T-helper 9 cell (primary cell): ENCODE measurements at places on chromosomes 5 and 9.

GRCh38 chr9:112605518-112605917, 112.4 kb downstream of the INIP start:
- DNase-seq = no peak

DNA sequence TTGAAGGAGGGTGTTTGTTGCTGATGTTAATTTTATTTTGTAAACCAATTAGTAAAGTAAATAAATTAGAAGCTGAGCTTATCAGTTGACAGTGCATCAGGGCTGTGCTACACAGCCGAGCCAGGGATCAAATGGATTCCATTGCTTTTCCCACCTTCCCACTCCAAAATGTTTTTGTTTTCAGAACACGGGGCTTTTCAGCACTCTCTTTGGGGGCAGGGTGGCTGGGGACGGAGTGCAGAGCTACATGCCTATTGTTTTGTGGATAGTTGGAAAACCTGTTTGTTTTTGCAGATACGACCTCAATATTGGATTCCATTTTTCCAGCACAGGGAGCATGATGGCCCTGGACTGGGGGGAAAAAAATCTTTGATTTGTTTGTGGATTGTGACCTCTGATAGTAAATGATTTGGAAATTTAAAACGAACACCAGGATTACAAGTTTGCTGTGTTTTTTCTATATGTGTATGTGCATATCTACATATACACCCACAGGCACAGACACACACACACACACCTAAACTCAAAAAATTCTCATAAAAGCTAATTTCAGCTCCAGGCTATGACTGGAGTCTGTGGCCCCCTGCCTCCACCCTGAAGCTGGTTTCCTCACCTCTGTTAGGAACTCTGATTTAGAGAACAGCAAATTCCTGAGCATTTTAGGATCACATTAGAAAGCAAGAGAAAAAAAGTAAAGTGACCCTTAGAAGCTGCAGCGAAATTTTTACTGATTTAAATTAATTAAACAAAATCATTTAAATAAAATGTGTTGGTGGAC, 371.7 kb upstream of the IRX2 start:
- DNase-seq = no peak

DNA sequence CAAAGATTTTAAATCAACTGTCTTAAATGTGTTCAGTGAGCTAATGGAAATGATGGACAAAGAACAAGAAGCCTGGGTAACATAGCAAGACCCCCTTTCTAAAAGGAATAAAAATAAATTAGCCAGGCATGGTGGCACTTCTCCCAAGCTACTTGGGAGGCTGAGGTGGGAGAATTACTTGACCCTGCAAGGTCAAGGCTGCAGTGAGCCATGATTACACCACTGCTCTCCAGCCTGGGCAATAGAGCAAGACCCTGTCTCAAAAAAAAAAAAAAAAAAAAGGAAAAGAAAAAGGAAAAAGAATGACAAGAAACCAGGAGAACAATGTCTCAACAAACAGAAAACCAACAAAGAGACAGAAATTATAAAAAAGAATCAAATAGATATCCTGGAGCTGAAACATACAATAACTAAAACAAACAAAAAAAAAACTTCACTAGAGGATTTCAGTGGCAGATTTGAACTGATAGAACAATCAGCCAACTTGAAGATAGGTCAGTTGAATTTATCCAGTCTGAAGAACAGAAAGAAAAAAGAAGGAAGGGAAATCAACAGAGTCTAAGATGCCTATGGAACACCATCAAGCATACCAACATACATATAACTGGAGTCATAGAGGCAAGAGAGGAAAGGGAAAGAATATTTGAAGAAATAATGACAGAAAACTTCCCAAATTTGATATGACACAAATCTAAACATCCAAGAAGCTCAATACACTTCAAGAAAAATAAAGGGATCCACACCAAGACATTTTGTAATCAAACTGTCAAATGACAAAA, 16.8 kb upstream of the SLC35D2 start:
- no peak for DNase-seq

- no peak for DNase-seq
Observed at GRCh38 chr5:144467792-144468191, 297.1 kb downstream of the KCTD16 start.

GRCh38 chr9:87812375-87813118, 70.1 kb upstream of the SPATA31E1 start:
- no peak for DNase-seq

- no peak for DNase-seq
Observed at GRCh38 chr9:22214021-22214420, 204.9 kb upstream of the CDKN2B start.

DNA sequence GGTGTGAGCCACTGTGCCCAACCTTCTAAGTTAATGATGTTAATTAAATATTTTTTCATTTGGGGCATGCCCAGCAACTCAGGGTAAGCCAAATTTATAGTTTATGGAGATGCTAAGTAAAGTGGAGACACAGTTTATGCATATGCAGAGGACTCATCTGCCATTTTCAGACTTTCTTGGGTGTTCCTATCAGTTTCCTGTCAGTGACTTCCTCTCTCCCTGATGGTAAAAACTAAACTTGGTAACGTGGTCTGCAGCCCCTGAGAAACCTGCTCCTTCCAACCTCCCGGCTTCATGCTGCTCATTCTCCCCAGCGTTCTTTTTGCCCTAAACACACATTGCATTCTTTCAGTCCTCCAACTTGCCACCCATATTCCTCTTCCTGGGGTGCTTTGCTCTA, 48.4 kb upstream of the TUT7 start:
- DNase-seq = no peak

DNA sequence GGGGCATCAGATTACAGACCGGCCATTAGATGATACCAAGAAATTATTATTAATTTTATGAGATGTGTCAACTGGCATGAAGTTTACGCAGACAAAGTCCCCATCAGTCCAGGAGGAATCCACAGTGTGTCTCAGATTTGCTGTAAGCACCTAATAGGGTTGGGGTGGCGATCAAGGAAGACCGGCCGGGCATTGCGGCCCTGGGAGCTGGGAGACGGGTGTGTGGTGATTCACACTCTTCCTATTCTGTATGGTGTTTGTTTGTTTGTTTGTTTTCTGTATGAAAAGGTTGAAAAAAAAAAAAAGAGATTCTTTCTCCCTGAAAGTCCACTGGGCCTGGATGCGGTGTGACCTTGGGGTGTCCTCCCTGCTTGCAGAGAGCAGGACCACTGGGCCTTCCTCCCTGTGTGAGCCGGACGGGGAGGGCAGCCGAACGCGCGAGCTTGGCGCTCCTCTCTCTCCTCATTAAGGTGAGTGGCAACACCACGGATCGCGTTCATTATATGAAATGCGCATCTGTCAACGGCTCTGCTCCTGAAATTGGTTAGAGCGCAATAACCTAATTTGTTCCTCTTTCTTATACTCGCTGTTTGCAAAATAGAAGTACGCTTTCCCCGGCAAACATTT, 15.1 kb downstream of the RASGEF1C start:
- DNase-seq = no peak

GRCh38 chr9:11182001-11182400, 569.2 kb upstream of the PTPRD start:
- DNase-seq = no peak

- no peak for DNase-seq
Observed at GRCh38 chr5:54552446-54552845, 34.9 kb downstream of the SNX18 start.

GRCh38 chr9:18452276-18452675, 21.7 kb upstream of the ADAMTSL1 start:
- no peak for DNase-seq

- no peak for DNase-seq
Observed at GRCh38 chr9:7536310-7536939, 263.2 kb downstream of the DMAC1 start.

DNA sequence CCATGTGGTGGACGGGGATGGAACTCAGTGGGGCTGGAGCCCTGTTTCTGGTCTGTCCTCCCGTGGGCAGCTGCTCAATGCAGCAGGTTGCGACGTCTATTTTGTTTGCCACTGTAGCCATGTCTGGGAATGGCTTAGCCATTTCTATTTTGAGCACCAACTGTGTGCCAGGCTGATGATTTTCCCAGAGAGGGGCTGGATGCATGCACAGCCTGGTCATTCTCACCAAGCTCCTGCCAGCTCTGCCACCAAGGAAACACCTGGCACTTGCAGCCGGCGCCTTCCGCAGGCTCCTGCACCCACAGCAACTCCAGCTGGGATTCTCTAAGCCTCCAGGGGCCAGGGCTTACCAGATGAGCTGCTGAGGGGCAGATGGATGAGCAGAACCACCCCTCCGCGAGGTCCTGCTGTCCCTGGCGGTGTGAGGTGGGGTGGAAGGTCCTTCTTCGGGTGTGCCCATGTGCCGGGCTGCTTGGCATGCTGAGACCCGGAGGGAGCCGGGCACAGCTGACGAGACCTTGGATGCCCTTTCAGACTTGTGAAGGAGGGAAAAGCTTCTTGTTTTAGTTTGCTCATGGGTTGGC, 151.2 kb downstream of the RXRA start:
- DNase-seq = no peak

DNA sequence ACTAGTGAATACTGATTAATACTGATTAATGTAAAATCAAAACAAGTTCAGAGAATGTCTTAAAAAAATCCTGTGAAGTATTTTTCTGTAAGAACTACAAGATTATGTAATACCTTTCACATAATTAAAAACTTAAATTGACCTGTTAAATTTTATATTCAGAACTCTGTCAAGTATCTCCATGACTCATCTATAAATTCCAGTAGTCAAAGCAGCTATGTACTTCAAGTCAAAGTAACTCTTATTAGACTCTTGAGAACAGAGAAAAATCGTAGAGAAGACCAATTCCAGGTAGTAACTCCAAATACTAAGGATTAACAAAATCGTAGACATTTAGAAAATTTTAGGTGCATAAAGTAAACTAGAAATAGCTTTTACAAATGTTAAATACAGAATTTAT, 77.1 kb downstream of the HOMER1 start:
- no peak for DNase-seq

DNA sequence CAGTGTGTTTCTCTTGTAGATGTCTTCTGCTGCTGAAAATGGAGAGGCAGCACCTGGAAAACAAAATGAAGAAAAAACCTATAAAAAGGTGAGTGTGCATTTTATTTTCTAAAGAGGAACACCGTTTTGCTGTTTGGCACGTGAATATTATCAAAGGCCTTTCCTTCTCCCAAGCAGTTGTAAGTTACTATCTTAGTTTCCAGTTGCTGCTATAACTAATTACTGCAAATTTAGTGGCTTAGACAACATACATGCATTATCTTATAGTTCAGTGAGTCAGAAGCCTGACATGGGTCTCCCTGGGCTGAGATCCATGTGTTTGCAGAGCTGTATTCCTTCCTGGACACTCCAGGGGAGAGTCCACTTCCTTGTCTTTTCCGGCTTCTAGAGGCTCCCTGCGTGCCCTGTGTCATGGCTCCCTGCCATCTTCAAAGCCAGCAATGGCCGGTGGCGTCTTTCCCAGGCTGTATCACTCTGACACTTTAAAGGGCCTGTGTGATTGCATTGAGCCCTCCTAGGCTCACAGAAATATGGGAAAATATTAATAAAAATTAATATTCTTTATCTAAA, 117.6 kb downstream of the PIP5K1B start:
- no peak for DNase-seq

- no peak for DNase-seq
Observed at GRCh38 chr9:107540164-107540561, 50.6 kb upstream of the KLF4 start.

DNA sequence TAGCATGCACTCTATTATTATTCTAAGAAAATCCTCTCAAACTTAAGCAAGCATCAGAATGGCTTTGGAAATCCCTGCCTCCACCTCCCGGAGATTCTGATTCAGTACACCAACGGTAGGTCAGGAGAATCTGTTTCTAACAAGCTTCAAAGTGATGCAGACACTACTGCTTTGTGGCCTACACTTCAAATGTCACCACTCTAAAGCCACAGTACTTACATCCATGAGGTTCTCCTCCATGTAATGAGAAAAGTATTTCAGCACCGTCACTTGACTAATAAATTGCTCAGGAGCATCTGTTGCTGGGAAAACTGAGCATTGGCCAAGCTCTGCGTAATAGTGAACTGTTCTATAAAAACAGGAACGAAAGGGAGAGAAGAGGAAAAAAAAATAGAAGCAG, 4.8 kb downstream of the PLK2 start:
- DNase-seq = no peak

GRCh38 chr5:142364251-142365145, 39.7 kb upstream of the SPRY4 start:
- no peak for DNase-seq

- no peak for DNase-seq
Observed at GRCh38 chr9:75448281-75448680, 360.0 kb downstream of the OSTF1 start.

DNA sequence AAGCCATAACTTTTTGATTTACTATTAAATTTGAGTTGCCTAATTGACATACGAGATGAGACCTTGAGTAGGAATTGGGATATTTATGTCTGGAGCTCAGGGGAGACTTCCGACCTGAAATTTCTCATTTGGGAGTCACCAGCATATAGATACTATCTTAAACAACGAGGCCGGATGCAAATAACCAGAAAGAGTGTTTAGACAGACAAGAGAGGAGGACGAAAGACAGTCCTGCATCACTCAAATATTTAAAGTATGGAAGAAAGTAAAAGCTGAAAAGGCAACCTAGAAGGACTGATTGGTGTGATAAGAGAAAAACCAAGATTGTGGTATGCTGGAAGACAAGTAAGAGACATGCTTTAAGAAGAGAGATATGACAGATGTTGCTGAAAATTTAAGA, 675.0 kb upstream of the NUDT12 start:
- no peak for DNase-seq

- no peak for DNase-seq
Observed at GRCh38 chr9:123111427-123112014, 78.1 kb downstream of the GPR21 start.

DNA sequence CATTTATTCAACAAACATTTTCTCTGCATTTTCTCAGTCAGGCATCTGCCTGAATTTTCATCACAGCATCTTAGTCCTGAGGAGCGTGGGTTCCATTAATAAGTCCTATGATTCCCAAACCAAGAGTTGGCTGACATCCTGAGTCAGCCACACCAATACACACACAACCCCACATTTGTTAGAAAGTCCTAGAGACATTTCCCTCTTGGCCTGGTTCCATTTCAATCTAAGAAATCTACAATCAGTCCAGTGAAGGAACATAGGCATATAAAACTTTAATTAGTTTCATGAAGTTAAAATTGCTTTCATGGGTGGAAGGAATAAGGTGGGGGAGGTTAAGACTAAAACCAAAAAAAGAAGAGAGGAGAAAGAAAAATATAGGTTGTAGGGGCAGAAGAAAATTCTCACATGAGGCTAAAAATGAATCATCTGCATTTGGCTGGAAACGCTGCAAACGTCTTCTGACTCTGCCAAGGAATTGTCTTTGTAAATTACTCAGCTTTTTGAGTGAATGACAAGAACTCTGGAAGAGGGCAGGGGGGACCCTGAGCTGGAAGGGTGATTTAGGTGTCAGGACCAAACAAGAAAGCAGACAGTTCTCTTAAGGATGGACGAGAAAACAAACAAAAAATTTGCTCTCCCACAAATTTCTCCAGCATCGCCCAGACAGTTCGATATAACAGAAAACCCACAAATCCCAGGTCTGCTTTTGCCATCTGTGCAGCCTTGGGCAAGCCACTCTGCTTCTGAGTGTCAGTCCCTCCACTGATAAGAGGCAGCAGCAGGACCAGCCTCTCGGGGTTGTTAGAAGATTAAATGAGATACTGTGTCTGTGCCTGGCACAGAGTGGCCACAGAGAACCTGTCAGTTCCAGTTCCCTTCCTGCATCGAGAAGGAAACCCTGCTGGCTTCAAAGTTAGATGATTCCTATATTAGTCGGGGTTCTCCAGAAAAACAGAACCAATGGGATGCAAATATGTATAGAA, 289.7 kb downstream of the CDK5RAP2 start:
- no peak for DNase-seq

GRCh38 chr9:120571443-120572257, 8.3 kb downstream of the CDK5RAP2 start:
- DNase-seq = no peak
